Left cardiac atrium (tissue), 4 donors: ENCODE measurements at places on chromosomes 3 and 15.

- DNase-seq, result no peak
These were observed 8.8 kb upstream of the FBXO40 start for GRCh38 chr3:121584418-121584817.

DNA sequence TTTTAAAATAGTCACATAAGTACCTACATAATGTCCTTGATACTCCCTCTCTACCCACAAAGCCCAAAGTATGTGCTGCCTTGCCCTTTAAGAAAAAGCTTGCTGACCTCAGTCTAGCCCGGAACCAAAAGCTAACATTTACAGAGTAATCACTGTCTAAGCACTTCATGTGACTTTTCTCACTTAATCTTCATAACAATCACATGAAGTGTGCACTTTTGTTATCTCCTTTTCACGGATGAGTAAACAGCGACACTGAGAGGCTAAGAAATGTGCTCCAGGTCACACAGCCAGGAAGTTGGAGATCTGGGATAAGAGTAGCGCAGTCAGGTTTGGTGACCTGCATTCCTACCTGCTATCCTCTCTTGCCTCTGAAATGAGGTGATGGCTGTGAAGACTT lies 194.0 kb downstream of the ITPR1 start:
- no peak for DNase-seq

DNA sequence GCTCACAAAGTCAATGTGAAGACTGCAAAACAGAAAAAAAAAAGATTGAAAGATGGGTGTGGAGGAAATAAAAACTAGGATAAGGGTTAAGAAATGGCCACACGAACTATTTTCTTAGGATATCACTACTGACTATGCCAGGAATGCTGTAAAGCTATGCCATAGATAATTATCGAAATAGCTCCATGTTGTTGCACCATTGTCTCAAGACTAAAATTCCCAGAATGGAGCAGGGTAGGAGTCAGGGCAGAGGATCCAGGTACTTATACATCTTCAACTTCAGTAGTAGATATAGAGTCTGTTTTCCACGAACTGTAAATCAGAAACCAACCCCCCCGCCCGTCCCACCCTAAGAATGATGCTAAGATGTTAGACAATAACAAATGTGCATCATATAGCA lies 302.2 kb downstream of the NAALADL2 start:
- no peak for DNase-seq

GRCh38 chr3:43178891-43179366 lies 73.0 kb upstream of the POMGNT2 start:
- no peak for DNase-seq

DNA sequence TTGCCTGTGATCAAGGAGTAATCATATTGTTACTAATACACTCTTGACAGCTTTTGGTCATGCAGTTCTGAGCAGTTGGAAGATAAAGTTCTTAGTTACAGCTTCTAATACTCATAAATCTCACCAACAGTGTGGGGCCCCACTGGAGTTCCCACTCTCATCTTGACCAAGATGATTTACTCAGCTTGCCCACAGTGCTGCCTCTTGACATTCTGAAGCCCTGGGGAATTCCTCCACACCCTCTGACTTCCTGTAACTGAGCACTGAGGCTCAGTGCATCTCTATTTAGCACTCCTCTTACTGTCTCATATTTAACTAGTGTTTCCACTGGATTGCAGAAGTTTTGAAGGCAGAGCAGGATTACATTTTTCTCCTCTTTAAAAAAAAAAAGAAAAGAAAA lies 1.9 kb upstream of the ARL6IP5 start:
- peak; percentile 34 for DNase-seq

DNA sequence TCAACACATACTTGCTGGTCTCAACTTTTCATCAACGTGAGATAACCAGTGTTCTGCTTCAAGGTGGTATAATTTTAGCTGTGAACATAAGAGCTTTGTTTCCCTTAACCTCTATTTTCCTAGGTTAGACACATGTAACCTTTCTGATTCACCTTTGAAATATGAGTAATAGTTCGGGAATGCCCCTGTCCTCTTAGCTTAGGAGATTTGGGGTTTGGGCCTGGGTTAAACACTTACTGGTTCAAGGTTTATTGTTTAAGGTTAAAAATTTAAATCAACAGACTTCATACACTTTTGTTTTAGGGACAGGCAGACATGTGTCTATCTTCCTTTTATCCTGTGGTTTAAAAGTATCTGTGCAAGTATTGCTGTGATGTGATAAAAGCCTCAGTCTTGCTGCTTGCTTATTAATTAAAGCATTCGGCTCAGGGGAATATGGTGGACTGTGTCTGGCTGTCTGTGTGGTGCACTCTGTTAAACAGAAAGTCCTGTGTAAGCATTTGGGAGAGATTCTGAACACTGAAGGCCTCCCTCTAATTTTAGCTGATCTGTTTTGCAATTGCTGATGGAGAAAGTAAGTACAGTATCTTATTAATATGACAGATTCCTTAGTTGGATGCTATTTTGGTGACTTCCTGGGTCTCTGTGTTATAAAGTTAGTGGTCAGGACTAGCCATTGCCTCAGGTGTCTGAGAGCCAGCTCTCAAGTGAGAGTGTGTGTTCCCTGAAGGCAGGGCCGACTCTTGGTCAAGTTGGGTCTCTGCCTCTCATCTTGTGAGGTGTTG lies 81.8 kb downstream of the USP13 start:
- no peak for DNase-seq

DNA sequence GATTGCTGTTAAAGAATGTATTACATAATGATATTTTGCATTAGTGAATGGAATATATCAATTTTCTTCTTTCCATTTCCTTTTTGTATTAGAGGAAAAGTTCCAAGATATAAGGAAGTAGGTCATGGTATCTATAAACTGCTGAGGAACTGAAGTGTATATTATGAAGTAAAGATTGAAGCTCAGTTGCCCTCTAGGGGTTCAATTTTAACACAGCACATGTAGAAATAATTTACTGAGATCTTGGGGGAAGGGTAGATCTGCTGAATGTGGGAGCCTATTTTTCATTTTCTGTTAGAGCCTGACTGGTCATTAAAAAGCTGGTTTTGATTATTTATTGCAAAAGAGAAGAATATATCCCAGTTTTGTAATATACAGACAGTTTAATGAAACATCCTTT lies 45.2 kb downstream of the CMC1 start:
- DNase-seq, result no peak

DNA sequence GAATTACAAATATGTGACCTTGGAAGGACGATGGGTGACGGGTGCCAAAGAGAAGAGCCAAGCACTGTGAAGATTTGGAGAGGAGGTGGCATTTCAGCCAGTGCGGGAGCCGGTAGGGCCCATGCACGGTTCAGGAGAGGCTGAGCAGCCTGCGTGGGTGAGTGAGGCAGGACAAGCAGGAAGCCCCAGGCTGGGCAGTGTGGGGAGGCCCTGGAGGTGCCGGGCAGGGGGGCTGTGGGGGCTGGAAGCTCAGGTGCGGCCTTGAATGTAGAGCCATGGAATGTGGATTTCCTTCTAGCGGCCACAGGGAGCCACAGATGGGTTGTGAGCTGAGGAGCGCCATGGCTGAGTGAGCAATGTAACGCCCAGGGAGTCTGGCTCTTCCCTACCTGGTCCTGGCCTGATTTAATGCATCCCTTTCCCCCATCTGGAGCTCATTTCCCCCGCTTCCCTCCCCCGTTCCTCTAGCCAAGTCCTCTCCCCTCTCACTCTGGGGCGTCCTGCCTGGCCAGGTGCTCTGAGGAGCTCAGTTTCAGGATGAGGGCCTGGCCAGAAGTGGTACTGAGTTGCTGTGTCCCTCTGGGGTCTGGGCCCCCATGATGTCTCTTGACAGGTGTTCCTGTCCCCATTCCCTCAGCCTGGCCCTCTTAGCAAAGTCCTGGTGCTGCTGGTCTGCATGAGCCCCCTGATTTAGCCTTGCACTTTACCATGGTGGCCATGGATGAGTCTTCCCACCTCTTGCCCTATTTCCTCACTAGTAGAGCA lies 41.8 kb upstream of the IQSEC1 start:
- peak; percentile 3 for DNase-seq

DNA sequence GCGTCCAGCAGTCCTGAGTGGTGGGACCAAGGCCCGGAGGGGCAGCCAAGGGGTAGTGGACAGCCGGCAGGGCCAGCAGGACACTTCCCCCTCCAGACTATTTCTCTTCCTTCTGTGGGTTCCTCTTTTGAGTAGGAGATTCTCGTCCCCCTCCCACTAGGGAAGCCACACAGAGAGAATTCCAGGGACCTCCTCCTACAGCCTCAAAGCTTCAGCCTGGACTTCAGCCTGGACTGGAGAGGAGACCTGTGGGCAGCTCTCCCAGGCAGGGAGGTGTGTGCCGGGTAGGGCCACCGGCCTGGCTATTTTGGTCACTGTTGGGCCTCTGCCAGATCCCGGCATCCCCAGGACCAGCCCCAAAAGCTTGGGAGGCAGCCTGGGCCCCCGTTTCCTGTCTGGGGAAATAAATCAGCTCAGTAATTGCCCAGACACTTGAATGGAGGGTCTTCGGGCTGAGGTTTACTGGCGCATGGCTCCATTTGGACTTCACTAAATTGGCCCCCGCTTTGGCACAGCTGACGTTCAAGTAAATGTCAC lies 1.3 kb downstream of the SLC6A6 start:
- peak; percentile 76 for DNase-seq

DNA sequence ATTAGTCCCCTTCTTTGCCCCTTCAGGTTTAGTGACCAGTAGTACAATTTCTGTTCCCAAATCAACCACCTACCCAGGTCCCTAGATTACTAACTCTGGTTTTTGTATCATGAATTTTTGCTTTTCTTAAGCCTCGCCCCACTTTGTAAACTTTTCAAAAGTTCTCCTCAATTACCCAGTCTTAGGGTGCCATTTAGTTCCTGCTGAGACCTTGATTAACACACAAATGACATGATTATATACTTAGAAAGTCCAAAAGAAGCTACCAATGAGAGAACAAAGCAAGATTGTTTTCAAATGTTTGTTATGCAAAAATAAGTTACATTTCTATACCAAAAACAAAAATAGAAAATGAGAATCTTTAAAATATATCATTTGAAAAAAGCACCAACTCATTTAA lies 594.4 kb downstream of the SQOR start:
- DNase-seq, result no peak

GRCh38 chr3:115843206-115843605 lies 219.9 kb downstream of the GAP43 start:
- no peak for DNase-seq

DNA sequence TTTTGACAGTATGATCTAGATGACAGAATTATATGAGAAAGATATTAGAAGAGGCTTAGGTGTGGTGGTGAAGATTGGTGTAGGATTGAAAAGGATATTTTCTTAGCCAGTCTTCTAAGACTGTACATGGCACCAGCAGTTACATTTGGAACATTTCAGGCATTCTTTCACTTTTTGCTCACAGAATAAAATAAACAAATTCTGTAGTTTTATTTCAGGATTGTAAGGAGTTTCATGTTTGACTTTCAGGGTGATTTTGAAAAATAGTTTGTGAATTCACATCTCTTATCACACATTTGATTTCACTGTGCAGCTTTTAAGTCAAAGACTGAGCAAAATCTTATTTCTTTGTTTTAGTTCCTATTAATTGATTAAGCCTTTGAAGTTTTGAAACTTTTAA lies 27.1 kb downstream of the DNAJC13 start:
- no peak for DNase-seq

GRCh38 chr3:13767896-13768295 lies 112.0 kb downstream of the WNT7A start:
- DNase-seq, result no peak

GRCh38 chr3:38960953-38961622 lies 90.7 kb downstream of the SCN11A start:
- DNase-seq, result peak; percentile 50

DNA sequence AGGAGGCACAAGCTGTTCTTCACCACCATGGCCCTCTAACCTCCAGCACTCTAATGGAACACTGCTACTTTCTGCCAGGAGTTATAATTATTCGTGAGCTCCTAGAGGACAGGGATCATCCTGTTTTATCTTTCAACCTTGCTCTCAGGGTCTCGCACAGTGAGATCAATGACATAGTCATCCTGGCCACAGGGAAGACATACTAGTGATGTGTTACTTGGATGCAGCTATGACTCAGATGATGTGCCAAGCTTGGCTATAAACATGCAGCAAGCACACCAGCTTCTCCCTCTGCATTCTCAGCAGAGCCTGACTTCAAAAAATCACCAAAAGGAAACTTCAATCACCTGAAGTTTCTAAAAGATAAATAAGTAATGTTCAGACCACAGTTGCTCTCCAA lies 203.8 kb upstream of the HES1 start:
- no peak for DNase-seq

- DNase-seq, result no peak
These were observed 229.8 kb downstream of the LPP start for GRCh38 chr3:188383748-188384147.

- no peak for DNase-seq
These were observed 191.4 kb downstream of the MEIS2 start for GRCh38 chr15:36908991-36909390.

DNA sequence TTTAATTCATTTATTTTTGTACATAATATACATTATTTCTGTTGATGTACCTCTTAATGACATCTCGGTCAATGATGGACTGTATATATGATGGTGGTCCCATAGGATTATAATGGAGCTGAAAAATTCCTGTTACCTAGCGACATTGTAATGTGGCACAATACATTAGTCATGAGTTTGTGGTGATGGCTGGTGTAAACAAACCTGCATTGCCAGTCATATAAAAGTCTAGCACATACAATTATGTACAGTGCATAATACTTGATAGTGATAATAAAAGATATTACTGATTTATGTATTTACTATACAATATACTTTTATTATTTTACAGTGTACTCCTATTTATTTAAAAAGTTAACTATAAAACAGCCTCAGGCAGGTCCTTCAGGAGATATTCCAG lies 15.1 kb downstream of the TTC14 start:
- DNase-seq, result no peak

- no peak for DNase-seq
These were observed 40.7 kb downstream of the CNOT10 start for GRCh38 chr3:32725721-32726120.

GRCh38 chr15:86041399-86041798 lies 38.3 kb upstream of the AGBL1 start:
- DNase-seq, result no peak

DNA sequence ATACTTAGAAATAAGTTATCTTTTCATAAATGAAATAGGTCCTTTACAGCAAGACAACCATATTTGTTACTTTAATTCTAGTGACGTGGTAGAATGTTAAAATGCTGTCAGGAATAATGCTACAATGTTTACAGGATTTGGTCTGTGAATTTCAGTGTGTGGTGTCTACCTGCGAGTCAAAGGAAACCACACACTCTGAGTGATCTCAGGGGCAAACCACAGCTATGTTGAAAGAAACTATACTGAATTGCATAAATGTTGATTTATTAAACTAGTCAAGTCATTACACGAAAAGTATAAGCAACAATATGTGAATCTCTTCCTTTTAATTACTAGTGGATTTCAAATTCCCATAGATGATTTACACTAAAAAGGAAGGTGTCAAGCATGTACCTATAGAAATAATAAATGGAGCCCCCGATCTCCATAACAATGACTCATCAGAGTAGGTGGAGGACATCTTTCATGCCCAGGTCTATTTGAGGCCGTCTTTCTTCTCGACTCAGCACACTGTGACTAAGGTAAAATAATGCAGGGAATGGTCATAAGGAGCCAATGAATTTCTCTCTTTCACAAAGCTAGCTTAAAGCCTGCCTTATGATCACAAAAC lies 463.0 kb downstream of the ERC2 start:
- DNase-seq, result no peak

GRCh38 chr3:160220038-160220437 lies 5.2 kb upstream of the C3orf80 start:
- no peak for DNase-seq

- DNase-seq, result no peak
These were observed 97.1 kb upstream of the CHL1 start for GRCh38 chr3:99506-99905.

GRCh38 chr3:136644212-136644611 lies 108.0 kb downstream of the STAG1 start:
- no peak for DNase-seq

- DNase-seq, result peak; percentile 72
These were observed 118.8 kb upstream of the ADPGK start for GRCh38 chr15:72902245-72902918.
